ENCODE measurements at places on chromosomes 5 and 9.

GRCh38 chr5:2272755-2273154, 390.0 kb upstream of the IRX4 start:
- no peak for DNase-seq

- DNase-seq: no peak
Measured at GRCh38 chr9:89940625-89941024, 335.8 kb downstream of the GADD45G start.

DNA sequence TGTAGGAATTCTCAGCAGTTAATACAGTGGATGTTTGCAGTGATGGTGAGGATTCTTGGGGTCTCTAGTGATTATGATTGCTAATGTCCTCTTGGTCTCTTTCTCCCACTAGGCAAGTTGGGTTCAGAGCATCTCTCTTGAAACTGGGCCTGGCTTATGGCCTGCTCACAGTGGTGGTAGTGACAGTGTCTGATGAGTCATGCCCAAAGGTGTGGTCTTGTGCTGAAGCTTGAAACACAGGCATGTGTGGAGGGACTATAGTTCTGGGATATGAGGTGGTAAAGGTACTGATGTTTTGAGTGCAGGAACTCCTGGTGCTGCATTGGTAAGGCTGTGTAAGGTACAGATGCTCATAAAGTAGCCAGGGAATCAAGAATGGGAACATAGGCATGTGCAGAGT, 231.1 kb downstream of the FAM170A start:
- no peak for DNase-seq

GRCh38 chr5:137114529-137114928, 384.6 kb downstream of the SPOCK1 start:
- DNase-seq: no peak

- DNase-seq: no peak
Measured at GRCh38 chr9:34575862-34576596, 13.5 kb downstream of the CNTFR start.

DNA sequence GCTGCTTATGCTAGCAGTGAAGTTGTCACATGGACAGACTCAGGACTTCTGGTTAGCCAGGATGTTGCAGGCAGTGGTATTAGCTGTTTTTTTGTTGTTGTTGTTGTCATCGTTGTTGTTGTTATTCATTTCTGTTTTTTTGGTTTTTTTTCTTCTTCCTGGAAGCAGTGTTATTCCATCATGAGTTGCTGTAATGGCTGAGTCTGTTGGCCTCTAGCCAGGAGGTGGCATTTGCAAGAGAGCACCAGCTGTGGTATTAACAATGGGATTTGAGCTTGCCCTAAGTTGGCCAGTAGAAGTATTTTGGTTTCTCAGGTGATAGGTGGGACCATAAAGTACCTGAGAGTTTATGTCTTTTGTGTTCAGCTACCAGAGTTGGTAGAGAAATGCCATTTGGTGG, 561.1 kb downstream of the KCTD16 start:
- no peak for DNase-seq

DNA sequence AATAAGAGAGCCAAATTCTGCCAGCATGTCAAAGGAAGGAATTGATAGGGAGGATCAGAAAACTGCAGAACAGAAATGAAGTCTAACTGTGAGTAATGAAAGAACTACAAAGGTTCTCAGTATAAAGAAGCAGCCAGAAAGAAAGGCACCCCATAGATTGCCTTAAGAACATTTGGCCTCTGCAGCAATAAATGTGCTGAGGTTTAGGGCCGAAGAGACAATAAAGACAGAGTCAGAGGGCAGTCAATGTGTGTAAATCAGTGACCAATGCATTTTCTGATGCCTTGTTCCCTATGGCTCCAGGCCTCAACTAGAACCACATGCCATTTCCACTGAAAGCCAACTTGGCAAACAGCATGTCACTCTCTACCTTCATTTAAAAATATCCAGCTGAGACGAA, 281.0 kb downstream of the HINT1 start:
- no peak for DNase-seq

GRCh38 chr5:121741156-121741555, 110.5 kb upstream of the FTMT start:
- DNase-seq: no peak

DNA sequence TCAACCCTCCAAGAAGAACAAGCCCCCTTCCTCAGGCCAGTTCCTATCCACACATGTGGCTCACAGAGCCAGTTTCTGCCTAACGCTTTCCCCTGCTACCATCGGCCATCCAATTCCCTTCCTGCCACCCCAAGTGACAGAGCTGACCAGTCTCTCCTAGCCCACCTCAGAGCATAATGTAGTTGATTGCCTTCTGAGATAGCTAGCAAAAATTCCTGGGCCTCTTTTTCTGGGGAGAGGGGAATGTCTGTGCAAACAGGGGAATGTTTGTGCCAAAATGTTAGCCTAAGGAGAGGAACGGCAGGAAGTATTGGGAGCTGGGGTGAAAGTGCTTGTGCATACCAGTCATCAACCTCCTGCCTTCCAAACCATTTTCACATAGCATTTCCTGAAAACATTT, 157.0 kb downstream of the PJA2 start:
- no peak for DNase-seq

DNA sequence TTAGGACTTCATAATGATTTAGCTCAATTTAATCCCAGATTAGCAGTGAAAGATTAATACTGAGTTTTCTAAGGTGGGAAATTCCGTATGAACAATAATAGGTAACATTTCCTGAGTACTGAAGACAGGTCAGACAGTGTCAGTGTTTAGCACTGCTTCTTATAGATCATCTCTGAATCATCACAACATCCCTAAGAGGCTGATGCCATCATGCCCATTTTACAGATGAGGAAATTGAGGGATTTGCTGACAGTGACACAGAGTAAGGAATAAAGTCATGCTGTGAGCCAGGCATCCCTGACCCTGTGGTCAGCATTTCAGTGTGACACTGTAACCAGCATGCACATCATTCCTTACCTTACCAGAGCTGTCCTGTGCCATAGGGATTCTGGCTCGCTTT, 44.5 kb downstream of the DAPK1 start:
- DNase-seq: no peak

DNA sequence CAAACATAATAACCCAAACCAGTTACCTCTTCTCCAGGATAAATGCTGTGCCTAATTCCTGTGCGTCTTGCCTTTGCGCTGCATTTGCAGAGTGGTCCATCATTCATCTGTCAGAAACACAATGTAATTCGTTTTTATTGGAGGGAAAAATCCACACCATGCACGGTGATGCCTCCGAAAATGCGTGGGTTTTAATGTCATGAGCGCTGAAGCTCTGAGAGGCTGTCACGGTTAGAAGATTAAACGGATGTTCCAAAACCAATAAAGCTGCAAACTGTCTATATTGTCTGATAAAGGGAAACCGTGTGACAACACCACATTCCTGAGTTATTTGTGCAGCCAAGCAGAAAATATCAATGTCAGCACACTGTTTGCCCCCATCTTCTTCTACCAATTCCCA, 27.4 kb downstream of the DROSHA start:
- no peak for DNase-seq

GRCh38 chr9:35649431-35650340, 1.0 kb downstream of the SIT1 start:
- DNase-seq: no peak

GRCh38 chr5:138515556-138516245, 27.3 kb downstream of the ETF1 start:
- DNase-seq: no peak

GRCh38 chr9:123735376-123735775, 194.6 kb downstream of the DENND1A start:
- no peak for DNase-seq

- DNase-seq: no peak
Measured at GRCh38 chr5:56585999-56586691, 229.2 kb upstream of the MAP3K1 start.

GRCh38 chr5:17400724-17401469, 97.1 kb upstream of the TAF11L2 start:
- no peak for DNase-seq

- DNase-seq: no peak
Measured at GRCh38 chr9:32665101-32665500, 29.6 kb upstream of the TAF1L start.

- no peak for DNase-seq
Measured at GRCh38 chr5:140340605-140341121, 5.7 kb downstream of the HBEGF start.

GRCh38 chr9:119902611-119903010, 533.4 kb upstream of the BRINP1 start:
- DNase-seq: no peak

GRCh38 chr5:123157791-123158581, 68.9 kb downstream of the PRDM6 start:
- no peak for DNase-seq

Data from NCI-H1436 treated with DMSO at 0.1 percent for 48 hours (cell line).